ENCODE measurements at places on chromosomes 4 and X. TPM values are rescaled to one million over a fixed set of nuclear protein-coding genes. Genes with fewer than 3 reads are reported as not detected.
A peak's percentile ranks its signal among the peaks of the same experiment; 100 is the strongest.

DNA sequence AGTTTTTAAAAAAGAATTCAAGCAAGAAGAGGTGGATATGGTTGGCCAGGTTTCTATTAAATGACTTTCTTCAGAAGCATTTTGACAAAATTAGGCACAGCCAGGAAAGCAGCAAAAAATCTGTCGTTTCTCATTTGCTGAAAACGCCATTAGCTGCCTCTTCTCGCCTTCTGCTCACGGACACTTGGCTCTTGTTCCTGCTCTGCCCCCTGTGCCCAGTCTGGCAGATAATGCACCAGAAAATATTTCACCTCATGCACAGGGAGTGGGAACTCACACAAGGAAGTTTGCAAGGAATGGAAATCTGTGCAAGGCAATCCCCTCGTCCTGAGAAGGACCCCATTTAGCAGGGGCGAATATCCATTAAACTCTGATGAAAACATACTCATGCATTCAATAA lies 260.0 kb downstream of the PACRGL start:
- DNase-seq: no peak

DNA sequence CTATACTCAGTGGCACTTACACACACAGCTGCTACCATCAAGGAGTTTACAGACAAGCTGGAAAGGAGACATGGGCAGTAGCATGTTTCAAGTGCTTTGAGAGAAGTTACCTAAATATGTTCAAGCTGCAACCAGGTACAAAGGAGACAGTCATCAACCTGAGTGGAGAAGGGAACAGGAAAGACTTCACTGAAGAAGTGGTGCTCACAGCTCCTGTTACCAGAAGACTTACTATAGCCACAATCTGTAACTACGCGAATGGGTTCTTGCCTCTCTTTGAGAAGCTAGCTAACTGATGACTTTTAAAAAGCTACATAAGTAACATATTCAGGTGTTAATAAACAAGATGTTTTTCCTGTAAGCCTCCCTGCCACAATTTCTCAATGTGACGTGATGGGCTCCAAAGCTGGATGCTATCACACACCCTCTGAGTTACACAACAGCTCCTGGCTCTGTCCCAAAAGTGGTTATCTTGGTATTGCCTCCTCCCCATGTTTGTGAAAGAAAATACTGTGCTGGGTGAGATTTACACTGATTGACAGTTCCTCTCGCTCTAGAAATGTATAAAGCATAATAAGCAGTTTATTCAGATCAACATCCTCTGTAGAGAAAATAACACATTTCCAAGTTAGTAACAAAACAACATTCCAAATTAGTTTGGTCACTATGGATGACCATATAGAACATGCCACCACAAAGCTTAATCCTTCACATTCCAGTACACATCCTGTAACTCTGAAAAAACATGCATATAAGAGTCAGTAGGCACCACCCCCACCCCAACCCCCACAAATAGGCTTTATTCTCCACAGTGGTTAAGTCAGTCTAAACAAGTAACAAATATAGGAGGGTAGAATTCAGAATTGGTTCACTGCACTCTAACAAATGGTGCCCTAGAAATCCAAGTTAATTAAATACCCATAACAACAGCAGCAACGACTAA lies 81.8 kb downstream of the FRYL start:
- DNase-seq: peak; percentile 81

The TLR6 gene
- total RNA-seq: 17.3 TPM

GRCh38 chr4:95761871-95762270 lies 78.0 kb upstream of the PDHA2 start:
- DNase-seq: no peak

The UGT8 gene
- total RNA-seq: 5.1 TPM

- DNase-seq: no peak
Observed at GRCh38 chrX:127621780-127622179, 430.4 kb downstream of the ACTRT1 start.

The PPARGC1A gene
- 2.0 TPM for total RNA-seq

GRCh38 chr4:125590158-125590557 lies 275.4 kb downstream of the FAT4 start:
- DNase-seq: no peak

DNA sequence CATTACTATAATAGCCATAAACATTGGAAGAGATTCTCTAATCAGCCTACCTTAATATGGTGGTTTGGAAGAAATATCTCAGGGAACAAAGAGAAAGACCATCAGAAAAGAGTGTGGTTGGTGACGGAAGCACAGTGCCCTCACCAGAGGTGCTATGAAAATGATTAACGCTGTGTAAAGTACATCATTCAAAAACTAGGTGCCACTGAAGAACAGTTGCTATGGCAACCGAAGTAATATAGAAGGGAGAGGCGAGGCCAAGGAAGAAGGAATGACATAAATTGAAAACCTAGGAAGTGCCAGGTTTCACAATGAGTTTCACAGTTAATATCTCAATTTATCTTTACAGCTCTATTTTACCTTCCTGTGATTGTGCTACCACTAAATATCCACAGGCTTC lies 57.0 kb upstream of the ARSJ start:
- DNase-seq: no peak

GRCh38 chr4:20552004-20552403 lies 148.3 kb upstream of the PACRGL start:
- DNase-seq: no peak

The NKX6-1 gene
- 2.0 TPM for total RNA-seq

DNA sequence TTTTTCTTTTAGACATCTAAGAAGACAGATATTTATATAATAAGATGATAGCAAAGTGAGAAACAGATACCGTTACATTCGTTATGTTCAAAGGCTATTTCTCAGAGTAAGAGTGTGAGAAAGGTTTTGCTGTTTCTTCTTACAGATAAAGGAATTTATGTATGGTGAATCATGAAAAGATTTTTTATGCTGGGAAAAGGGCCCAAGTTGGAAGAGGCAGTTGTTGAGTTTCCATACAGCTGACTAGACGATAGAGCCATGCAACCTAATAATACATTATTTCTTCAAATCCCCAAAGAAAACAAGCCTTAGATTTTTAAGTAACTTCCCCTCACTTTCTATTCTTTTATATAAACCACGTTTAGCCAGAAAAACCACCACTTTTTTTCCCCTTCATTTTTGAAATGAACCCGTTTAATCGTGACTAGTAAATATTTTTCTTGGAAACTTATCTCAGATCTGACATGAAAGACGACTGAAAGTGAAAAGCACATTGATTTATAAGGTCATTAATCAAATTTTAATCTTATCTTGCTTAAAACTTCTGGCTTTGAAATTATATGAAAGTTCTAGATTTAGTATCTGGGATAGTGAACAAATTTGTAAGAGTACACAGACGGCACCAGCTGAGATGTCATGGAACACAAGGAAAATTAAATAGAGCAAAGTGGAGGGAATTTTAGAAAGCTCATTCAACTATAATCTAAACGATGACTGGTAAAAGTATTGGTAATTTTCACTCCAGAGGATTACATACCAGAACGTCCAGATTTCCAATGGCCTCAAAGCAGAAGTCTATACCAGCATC lies 10.9 kb downstream of the ADH6 start:
- no peak for DNase-seq

The SLC10A6 gene
- total RNA-seq: not detected

The HSPA4L gene
- 27.0 TPM for total RNA-seq

GRCh38 chrX:153948847-153949805 lies 4.7 kb upstream of the RENBP start:
- no peak for DNase-seq
